ENCODE measurements at places on chromosomes 11 and 22. TPM values are rescaled to one million over a fixed set of nuclear protein-coding genes. Genes with fewer than 3 reads are reported as not detected.

GRCh38 chr11:60924110-60924905 is at the start of gene TMEM132A:
Gene TMEM132A, plus strand, starts transcription at chr11:60924460. Its CDS starts 174 bp downstream, at chr11:60924634.
- DNase-seq: peak; percentile 57

GRCh38 chr11:65496304-65497140 is 2.3 kb upstream of the MALAT1 start:
- peak; percentile 47 for DNase-seq

GRCh38 chr11:73077454-73077853 is 64.7 kb downstream of the FCHSD2 start:
- DNase-seq: no peak

DNA sequence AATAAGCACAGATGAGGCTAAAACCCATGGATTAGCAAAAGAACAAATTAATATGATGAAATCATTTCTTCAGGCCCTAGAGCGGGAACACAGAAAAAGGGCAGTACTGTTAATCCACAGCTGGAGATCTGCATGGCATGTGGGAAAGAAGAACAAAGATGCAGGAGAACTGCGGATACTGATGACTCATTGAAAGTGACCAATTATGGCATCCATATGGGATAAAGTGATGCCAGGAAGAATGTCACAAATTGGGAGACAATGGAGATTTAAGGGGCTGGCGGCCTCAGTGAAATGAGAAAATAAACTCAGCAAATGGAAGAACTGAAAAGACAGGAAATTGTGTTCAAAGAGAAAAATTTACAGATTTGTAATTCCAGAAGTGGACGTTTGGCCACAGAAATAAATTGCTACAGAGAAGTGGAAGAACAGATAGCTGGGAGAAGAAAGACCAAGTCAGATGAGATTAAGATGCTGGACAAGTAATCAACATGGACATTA is 39.4 kb downstream of the SIK3 start:
- peak; percentile 60 for DNase-seq

DNA sequence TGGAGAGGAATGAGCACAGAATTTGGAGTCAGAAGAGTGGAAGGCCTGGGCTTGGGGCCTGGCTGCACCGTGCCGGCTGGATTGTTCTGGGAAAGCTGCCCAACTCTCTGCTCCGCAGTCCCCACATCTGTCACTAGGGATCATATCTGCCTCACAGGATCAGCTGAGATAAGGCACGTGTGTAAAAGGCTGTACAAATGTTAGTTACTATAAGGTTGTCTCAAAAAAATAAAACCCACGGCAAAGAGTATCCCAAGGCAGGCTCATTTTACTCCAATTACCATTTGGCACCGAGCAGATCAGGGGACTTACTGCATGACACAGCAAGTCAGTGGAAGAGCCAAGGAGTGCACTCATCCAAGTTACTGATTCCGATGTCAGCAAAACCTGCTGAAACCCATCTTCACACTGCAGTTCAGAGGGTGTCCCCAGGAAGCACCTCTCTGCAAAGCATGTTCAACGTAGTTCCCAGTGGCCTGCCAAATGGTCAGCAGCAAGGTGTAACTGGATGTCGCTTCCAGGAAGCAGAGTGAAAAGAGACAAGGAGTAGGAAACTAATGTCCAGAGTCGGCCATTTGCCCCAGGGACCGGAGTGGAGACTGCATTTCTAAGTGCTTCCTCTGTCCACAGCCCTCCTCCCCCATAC is 18.1 kb upstream of the MRTFA start:
- DNase-seq: peak; percentile 52

GRCh38 chr22:17214416-17215043 is 4.7 kb downstream of the ADA2 start:
- no peak for DNase-seq

- no peak for DNase-seq
These were observed 26.9 kb upstream of the SCUBE2 start for GRCh38 chr11:9118277-9118676.

DNA sequence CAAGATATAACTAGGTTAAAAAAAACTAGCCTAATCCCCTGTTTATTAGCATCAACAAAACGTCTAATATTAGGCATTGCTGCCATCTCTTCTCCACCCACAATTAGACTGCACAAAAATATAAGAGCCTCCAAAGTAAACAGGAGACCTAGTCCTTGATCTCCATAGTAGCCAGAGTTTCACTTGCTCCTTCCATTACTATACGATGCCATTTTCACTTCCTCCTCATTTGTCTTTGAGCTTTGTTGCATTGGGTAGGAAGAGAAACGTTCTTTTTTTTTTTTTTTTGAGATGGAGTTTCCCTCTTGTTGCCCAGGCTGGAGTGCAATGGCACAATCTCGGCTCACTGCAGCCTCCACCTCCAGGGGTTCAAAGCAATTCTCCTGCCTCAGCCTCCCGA is 42.3 kb upstream of the RDX start:
- DNase-seq: no peak

- no peak for DNase-seq
These were observed 687 bp downstream of the ZNF202 start for GRCh38 chr11:123740787-123741158.

GRCh38 chr22:49570032-49570848 is 257.4 kb downstream of the BRD1 start:
- DNase-seq: no peak

DNA sequence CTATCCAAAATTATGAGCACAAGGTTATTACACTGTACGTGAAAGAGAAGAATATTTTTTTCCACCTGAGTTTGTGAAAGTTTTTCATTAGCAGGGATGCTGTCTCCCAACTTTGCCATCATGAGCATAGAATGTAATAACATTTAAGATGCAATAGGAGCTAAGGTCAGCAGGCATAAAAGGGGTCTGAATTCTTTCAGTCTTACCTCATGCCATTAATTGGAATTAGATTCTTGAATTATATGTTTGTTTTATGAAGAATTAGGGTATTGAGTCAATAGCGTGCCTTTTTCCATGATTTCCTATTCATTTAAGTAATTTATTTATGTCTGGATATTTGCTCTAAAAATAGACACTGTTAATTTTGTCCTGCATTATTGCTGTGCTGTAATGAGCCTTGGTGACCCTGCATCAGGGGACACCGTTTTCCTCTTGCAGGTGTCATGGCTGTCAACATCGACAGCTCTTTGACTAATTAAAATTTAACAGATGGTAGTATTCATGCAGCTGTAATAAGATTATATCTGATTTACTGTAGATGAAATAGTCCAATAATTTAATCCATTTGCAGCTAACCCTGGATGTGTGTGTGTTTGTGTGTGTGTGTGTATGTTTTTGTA is 637.5 kb downstream of the NELL1 start:
- DNase-seq: no peak

- no peak for DNase-seq
These were observed 7.1 kb upstream of the TPST2 start for GRCh38 chr22:26597026-26597425.

Gene TRIM48
- not detected for total RNA-seq

Gene APOL5
- not detected for total RNA-seq

Gene KCNE3
- total RNA-seq: not detected

Gene C11orf42
- total RNA-seq: not detected

Gene C11orf16
- total RNA-seq: not detected

Gene RAG2
- not detected for total RNA-seq

Gene NECTIN1
- total RNA-seq: 3.0 TPM

Gene LBHD1
- total RNA-seq: 6.6 TPM
